GF-D8 (cell line): ENCODE measurements at places on chromosomes 4 and X.

- no peak for DNase-seq
Measured at GRCh38 chrX:54085666-54086065, 41.4 kb upstream of the PHF8 start.

DNA sequence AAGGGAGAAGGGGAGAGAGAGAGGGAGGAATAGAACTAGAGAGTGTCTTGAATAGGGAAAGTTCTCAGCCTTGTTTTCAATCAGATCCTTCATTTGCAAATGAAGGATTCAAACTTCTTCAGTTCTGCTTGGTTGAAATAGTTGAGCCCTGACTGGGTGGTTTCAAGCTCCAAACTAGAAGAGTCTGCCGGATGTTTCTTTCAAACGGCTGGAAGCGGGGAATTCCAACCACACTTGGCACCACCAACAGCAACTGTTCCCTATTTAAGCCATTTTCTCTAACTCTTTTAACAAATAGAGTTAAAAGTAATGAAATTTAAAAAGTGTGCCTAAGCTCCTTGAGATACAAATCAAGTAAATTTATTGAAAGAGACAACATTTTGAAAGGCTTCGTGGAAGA, 67.5 kb upstream of the DDX60 start:
- DNase-seq: no peak

- no peak for DNase-seq
Measured at GRCh38 chr4:159366966-159367780, 264.3 kb downstream of the RAPGEF2 start.

DNA sequence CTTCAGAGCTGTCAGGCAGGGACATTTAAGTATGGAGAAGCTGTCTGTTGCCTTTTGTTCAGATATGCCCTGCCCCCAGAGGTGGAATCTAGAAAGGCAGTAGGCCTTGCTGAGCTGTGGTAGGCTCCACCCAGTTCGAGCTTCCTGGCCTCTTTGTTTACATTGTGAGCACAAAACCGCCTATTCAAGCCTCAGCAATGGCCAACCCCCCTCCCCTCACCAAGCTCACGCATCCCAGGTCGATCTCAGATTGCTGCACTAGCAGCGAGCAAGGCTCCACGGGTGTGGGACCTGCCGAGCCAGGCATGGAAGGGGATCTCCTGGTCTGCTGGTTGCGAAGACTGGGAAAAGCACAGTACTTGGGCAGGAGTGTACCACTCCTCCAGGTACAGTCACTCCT, 59.3 kb downstream of the ZNF674 start:
- no peak for DNase-seq

GRCh38 chrX:20452487-20452886, 185.8 kb upstream of the RPS6KA3 start:
- DNase-seq: no peak

- DNase-seq: no peak
Measured at GRCh38 chrX:142680038-142680437, 345.7 kb upstream of the SPANXN4 start.

DNA sequence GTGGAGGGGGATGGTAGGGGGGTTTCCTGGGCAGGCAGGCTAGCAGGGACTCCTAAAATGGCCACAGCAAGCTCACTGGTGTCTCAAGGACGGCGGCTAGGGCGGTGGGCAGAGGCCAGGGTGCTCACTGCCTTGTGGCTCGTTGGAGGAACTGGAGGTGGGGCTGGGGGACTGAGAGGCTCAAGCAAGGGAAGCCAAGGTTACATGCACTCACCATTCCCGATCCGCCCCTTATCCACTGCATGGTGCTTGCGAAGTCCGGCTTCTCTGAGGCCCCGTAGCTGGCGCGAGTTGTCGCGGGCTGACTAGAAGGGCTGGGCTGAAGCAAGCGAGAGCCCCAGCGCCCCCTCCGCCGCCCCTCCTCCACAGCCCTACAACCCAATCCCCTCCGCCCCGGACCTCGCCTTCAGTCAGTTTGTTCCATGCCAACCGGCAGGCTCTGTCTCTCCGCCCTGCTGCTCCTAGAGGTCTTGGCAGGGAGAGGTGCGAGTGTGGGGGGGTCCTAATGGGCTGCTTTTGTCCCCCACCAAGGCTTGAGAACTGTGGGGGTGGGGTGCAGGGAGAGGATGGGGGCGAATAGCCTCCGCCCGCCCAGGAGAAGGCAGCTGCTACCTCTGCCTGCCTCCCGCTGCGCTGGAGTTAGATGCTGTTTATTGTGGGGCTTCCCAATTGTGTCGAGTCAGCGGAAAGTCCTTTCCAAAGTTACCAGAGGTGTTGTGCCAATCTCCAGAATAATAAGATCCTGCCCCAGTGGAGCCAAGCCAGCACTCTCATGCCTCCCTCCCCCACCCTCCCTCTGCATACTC, at the start of gene ARHGEF9:
Gene ARHGEF9 (minus strand): TSS at position 313 of the 806 bp plus-strand sequence. CDS start 69 bp downstream, at position 244.
- no peak for DNase-seq

- no peak for DNase-seq
Measured at GRCh38 chr4:132396636-132397035, 752.5 kb upstream of the PCDH10 start.

DNA sequence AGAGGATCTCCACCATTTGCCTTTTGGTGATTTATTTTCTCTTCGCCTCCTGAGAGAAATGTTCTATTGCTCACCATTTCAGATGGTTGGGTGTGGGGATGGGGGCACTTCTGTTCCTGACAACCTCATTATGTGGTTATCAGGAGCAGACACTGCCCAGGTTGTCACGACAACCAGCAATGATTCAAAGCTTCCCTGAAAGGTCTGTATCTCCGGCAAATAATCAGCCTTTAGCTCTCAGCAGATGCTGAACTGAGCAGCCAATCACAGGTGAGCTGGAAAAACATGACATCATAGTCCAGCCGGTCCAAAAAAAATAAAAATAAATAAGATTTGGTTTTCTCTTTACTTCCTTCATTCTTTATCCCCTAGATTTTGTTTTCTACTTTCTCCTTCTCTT, 5.5 kb upstream of the PAK3 start:
- no peak for DNase-seq

- no peak for DNase-seq
Measured at GRCh38 chr4:78951862-78952472, 12.7 kb upstream of the PAQR3 start.

DNA sequence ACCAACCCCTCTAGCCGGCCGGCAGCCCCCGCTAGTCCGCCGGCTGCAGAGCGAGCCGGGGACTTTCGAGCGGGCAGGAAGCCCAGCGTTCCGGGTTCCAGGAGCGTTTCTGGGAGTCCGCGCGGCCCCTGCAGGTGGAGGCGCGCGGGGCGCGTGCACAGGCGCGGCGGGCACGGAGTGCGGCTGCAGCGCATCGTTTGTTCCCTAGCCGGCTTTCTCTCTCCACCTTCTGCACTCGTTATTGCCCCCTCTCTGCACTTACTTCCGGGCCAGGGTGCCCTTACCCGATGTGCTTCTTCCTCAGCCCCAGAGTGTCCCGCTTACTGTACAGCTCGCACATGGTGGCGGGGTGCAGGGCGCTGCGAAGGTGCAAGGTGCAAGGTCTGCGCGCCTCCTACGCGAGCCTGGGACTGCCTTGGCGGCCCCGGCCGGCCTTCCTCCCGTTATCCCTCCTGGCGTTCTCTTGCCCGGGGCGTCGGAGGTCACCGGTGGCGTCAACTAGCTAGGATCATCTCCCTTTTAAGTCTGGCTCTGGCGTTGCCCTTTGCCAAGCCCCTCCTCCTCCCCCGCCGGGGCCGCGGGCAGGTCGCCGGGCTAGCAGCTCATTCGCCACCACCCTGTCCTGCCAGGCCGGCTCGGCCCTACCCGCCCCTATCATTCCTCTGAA, at the start of gene ETNPPL:
Gene ETNPPL (minus strand): TSS at position 495 of the 667 bp plus-strand sequence. CDS start 155 bp downstream, at position 340.
- DNase-seq: no peak

GRCh38 chr4:5465529-5465928, 242.8 kb downstream of the EVC2 start:
- no peak for DNase-seq

GRCh38 chr4:73788411-73788810, 48.0 kb downstream of the CXCL8 start:
- no peak for DNase-seq

DNA sequence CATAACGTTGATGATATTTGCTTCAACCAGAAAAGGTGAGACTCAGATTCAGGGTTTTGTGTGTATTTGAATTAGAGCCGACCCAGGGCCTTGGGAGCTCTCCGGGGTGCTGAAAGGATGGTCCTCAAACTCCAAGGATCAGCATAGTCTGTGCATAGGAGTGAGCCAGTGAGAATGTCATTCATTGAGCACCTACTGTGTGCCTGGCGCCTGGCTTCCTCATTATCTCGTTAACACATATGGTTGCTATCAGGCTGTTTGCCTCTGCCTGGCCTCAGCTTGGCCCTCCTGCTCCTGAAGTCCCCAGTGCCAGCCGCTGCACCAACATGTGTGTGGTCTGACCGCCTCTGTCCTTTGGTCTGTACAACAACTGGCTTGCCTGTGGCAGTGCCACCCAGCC, 25.1 kb upstream of the JAKMIP1 start:
- no peak for DNase-seq

- DNase-seq: no peak
Measured at GRCh38 chr4:100796332-100796731, 278.5 kb upstream of the EMCN start.

GRCh38 chrX:69019073-69019890, 146.0 kb downstream of the PJA1 start:
- DNase-seq: no peak

- DNase-seq: no peak
Measured at GRCh38 chr4:184373886-184374405, 100.4 kb downstream of the IRF2 start.

DNA sequence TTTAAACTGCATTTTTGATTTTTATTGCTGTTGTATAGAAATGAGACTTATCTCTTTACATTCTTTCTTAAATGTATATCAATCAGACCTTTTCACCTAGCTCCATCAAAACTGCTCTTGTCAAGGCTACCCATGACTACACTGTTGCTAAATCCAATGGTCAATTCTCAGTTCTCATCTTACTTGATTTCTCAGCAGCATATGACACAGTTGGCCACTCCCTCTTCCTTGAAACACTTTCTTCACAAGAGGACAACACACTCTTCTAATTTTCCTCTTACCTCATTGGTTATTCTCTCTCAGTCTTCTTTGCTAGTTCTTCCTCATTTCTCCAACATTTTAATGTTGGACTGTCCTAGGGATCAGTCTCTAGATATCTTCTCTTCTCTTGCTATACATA, 94.1 kb upstream of the CITED1 start:
- DNase-seq: no peak

- no peak for DNase-seq
Measured at GRCh38 chrX:148333989-148334388, 166.4 kb upstream of the AFF2 start.

DNA sequence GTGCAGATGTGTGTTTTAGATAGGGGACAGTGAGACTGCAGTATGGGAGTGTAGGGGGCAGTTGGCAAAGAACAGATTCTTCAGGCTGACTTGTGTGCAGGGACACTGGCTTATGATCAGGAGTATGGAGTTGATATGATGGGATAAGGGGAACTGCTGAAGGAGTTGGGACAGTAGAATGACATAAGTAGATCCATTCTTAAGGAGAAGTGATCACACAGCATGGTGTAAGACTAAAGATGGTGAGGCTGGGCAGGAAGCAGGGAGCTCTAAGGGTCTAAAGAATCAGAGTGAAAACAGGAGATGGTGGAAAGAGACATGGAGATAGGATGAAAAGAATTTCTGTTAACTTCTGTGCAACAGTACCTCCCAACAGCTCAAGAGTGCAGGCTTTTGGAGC, 70.7 kb downstream of the REELD1 start:
- no peak for DNase-seq

DNA sequence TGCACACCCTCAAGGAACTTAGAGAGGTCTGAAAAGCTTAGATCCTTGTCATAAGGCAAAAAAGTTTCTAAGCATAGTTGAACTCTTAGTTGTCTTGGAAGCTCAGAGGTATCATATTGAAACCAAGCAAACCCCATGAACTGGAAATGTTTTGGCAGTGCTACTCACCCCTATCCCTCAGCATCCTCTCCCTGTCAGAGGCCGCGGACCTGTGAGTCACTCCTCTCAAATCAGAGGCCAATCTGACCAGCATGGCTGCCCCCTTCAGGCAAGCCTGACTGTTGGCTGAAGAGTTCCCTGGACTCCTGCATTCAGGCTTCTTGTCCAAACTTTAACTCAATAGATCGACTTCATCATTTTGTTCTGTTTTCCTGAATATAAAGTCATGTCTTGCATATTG, 69.4 kb downstream of the KCNIP4 start:
- no peak for DNase-seq

DNA sequence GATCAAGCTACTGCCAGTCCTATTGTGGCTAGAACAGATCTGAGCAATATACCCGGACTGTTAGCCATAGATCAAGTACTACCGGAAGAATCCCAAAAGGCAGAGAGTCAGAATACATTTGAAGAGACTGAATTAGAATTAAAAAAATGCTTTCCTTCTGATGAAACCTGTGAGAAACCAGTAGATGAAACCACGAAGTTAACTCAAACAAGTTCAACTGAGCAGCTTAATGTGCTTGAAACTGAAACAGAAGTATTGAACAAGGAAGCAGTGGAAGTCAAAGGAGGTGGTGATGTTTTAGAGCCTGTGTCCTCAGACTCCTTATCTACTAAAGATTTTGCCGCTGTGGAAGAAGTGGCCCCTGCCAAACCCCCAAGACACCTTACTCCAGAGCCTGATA, 46.8 kb downstream of the WDR44 start:
- DNase-seq: no peak

- DNase-seq: no peak
Measured at GRCh38 chrX:115408771-115409400, 119.4 kb downstream of the LUZP4 start.

DNA sequence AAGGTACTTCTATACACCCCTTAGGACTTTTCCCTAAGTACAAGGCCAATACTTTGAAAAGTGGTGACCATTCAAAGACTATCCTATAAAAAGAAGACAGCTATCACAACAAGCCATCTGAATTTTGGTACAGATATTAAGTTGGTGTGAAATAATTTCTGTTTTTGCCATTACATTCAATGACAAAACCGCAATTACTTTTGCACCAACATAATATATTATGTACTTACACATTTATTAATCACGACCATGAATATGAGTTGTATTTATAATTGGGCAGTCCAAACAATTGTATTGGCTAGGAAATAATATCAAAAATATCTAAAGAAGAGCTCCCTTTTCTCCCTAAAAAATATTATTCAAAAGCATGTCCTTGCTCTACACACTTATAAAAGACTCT, 215.7 kb downstream of the TMA16 start:
- no peak for DNase-seq

DNA sequence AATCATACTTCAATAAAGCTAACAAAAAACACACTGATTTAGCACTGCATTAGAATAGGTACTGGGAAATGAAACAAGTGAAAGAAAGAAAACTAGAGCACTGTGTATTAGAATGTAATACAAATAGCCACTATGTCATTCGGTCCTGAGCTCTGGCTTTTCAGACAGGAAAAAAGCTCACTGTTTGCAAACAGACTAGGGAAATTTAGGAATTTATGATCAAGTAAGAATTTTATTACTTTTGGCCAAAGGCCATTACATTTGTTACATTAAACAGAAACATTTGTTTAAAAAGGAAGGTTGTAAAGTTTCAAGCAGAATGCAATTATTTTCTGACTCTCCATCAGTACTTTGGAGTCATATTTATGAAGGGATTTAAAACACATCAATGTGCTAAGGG, 68.7 kb downstream of the KLHL8 start:
- DNase-seq: no peak
